GM19239 (cell line): ENCODE measurements at places on chromosomes 7 and 10.

- DNase-seq: no peak
Measured at GRCh38 chr7:141715018-141715417, 6.9 kb downstream of the WEE2 start.

GRCh38 chr7:157689269-157690057 lies 352.7 kb downstream of the DNAJB6 start:
- DNase-seq: no peak

GRCh38 chr10:59934701-59935100 lies 28.3 kb upstream of the CCDC6 start:
- no peak for DNase-seq

DNA sequence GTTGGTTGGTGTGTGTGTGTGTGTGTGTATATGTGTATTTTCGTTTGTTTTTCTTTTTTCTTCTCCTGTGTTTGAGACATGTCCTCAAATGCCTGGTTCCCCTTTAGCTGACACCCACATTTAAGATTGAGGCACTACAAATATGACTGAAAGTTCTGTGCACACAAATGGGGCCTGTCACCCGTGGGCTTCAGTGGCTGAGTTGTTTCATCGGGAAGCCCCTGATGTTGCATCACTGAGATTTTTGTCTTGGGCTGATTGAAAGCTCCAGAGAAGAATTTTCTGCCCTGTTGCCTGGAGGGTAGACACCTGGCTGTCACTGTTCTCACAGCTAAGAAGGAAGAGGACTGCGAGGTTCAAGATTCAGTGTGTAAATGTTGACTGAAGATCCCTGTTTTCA lies 283.8 kb upstream of the C7orf33 start:
- no peak for DNase-seq

DNA sequence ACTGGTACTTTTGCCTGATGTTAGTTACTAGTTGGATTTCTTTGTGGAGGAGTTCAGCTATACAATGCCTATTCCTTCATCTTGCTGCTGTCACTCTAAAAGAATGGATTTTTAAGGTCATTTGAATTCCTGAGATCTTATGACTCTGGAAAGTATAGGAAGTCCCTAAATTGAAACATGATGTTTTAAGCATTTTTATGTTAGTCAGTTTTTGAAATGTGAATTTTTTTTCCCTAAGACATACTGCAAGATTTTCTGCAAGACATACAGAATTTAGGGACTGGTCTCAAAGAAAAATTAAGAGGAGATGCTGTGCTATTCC lies 355.8 kb downstream of the SUGCT start:
- no peak for DNase-seq

DNA sequence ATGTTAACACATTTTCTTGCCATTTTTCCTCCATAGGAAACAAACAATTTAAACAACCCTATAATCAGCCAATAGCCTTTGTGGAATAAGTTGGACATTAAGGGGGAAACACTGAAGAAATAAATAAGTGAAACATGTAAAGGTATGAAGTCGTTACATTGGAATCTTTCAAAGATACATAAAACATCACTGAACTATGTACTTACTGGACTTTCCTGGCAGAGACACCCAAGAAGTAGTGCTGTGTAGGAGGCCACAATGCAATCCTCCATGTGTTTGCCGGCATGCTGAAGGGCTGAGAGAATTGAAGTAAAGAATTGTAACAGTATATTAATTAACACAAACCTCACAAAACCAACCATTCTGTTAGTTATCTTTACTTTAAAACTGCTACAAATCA lies 76.5 kb upstream of the GRID1 start:
- no peak for DNase-seq
